Prostate gland (tissue), 2 donors: ENCODE measurements at places on chromosomes 12 and 14. TPM values are rescaled to one million over a fixed set of nuclear protein-coding genes. Genes with fewer than 3 reads are reported as not detected.

The SERPINA4 gene
- total RNA-seq: 2.2 TPM

The CD27 gene
- total RNA-seq: 1.5 TPM

The INTS13 gene
- 23.5 TPM for total RNA-seq

The VTI1B gene
- total RNA-seq: 52.0 TPM

The GRIN2B gene
- 0.11 TPM for total RNA-seq

The ANO6 gene
- 78.8 TPM for total RNA-seq

The LRRIQ1 gene
- total RNA-seq: 12.8 TPM

The VRTN gene
- not detected for total RNA-seq

The TAS2R9 gene
- not detected for total RNA-seq

The FIGNL2 gene
- 0.46 TPM for total RNA-seq

The MYO1H gene
- 1.2 TPM for total RNA-seq

The RNASE2 gene
- 0.91 TPM for total RNA-seq

The POTEM gene
- 18.1 TPM for total RNA-seq

The TMEM229B gene
- total RNA-seq: 85.4 TPM

The SERPINA6 gene
- total RNA-seq: not detected

The HAL gene
- not detected for total RNA-seq

The MBIP gene
- 15.0 TPM for total RNA-seq

The TOMM20L gene
- total RNA-seq: 4.0 TPM

The B4GALNT3 gene
- total RNA-seq: 7.1 TPM

The EFCAB11 gene
- total RNA-seq: 8.2 TPM

The EPS8 gene
- total RNA-seq: 67.4 TPM

The RNASE13 gene
- 0.57 TPM for total RNA-seq

The NPFF gene
- not detected for total RNA-seq

The WDHD1 gene
- total RNA-seq: 3.0 TPM

The CELA1 gene
- total RNA-seq: not detected

The BMAL2 gene
- 2.0 TPM for total RNA-seq

The CPNE6 gene
- 8.8 TPM for total RNA-seq

The A2ML1 gene
- total RNA-seq: 43.7 TPM

The CISTR gene
- not detected for total RNA-seq

The SOAT2 gene
- 0.14 TPM for total RNA-seq

The LHX5 gene
- total RNA-seq: not detected

The KNTC1 gene
- total RNA-seq: 10.8 TPM

The GUCY2C gene
- not detected for total RNA-seq

The LRTM2 gene
- not detected for total RNA-seq

The P2RX2 gene
- 0.32 TPM for total RNA-seq

The LALBA gene
- not detected for total RNA-seq

The PA2G4 gene
- 93.3 TPM for total RNA-seq

The ZC3H10 gene
- 4.6 TPM for total RNA-seq

The CSRP2 gene
- 98.6 TPM for total RNA-seq

The SNRPF gene
- 8.3 TPM for total RNA-seq

The SERPINA10 gene
- not detected for total RNA-seq

The CLEC6A gene
- not detected for total RNA-seq
